Ascending aorta (tissue), 2 donors: ENCODE measurements at places on chromosomes 13 and 19.

- no peak for DNase-seq
These were observed 26.9 kb downstream of the PCCA start for GRCh38 chr13:100115693-100116254.

DNA sequence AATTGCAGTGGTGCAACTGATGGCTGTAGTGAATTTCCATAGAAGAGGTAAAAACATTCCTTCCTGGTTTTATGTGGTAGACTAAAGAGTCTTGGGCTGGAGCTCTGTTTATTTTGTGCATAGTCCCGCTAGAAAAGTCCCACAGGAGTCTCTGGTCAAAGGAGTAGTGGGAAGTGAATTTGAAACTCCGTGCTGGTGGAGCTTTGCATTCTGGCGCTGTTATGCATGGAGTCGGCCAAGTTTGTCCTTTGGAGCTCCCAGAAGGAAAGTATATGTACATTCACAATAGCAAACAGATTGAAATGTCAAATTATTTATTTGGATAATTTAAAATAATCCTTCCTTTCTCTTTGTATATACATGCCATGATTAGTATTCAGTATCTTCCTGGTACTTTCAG, 296.5 kb downstream of the LMO7 start:
- DNase-seq, result no peak

GRCh38 chr13:107170270-107170931, 602.5 kb upstream of the ARGLU1 start:
- no peak for DNase-seq

DNA sequence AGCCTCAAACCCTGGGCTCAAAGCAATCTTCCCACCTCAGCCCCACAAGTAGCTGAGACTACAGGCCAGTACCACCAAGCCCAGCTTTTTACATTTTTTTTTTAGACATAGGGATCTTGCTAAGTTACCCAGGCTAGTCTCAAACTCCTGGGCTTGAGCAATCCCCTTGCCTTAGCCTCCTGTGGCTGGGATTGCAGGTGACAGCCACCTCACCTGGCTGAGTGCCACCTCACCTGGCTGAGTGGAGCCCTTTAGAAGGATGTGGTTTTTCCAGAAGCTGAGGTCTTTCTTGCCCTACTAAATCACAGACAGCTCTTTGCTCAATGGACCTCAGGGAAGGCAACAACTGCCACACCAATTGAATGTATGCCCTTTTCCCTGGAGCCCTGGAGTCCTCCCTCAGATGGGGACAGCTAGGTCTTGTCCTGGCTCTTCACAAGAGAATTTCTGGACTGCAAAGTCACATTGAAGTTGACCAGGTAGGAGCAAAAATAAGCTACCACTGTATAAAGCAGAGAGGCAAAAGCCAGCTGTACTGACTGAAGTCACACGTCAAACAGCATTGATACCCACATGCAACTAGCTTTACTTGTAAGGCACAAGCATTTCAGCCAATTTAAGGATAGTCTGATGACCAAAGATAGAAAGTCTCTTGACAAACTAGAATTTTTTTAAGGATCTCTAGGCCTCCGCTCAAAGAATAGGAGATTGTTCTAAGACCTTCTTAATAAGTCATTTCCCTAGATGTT, 14.0 kb downstream of the PDX1 start:
- DNase-seq, result no peak

DNA sequence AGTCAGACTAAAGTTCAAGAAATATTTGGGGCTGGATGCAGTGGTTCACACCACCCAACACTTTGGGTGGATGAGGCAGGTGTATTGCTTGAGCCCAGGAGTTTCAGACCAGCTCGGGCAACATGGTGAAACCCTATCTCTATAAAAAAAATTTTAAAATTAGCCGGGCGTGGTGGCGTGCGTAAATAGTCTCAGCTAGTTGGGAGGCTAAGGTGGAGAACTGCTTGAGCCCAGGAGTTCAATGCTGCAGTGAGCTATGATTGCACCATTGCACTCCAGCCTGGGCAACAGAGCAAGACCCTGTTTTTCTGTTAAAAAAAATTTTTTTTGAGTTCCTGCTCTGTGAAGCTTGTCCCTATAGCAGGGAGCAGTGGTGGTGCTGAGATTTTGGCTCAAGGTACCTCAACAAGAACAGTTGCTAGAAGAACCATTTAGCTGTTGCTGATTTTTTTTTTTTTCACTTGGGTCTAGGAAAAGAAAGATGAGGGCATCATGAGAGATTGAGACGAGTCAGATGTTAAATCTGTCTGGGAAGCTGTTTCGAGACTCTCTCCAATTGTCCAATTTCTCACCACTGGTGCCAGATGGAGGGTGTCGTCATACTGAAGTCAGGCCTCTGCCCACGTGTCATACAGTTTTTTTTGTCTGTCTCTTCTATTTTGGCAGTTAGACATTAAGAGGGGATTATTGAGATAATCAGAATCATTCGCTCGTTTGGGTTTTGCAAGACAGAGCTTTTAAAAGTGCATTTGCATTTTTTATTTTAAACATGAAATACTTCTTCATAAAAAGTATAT, 3.7 kb downstream of the SLC25A42 start:
- no peak for DNase-seq

DNA sequence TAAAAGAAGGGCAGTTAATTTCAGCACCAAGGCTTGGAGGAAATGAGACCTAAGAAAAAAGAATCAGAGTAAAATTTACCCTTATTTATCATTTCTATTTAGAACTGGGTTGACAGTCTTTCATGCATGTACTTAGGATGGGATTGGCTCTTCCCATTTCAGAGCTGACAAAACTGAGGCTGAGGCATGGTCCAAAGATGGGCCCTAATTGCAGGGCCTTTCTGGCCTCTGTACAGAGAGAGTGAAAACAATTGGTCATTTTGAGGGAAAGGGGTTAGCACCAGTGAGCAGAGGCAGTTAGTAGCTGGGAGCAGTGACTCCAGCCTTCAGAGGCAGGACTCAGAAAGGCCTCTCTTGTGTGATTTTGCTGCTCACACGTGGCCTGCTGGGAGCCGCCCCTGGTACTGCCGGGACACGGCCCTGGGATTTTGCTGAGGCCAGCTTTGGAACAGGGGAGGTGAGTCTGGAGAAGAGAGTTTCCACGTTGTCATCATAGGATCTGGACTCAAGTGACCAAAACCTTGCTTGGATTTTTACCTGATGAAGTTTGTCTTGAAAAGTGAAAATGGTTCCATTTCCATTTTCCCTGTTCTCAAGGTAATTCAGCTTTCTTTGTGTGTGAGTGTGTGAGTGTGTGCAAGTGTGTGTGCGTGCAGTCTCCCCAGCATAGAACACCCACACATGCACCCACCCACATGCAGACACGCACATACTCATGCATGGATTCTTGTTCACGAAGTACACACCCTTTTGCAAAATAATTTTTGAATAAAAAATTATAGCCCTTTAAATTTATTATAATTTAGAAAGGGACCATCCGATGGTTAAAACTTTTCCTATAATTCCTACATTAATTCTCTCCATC, at the start of gene ZNF536:
Gene ZNF536, plus strand, starts transcription at position 425 of the 865 bp plus-strand sequence. CDS start 71,179 bp downstream, outside the sequence.
- DNase-seq, result no peak
